ENCODE measurements at places on chromosomes 1 and 21.

DNA sequence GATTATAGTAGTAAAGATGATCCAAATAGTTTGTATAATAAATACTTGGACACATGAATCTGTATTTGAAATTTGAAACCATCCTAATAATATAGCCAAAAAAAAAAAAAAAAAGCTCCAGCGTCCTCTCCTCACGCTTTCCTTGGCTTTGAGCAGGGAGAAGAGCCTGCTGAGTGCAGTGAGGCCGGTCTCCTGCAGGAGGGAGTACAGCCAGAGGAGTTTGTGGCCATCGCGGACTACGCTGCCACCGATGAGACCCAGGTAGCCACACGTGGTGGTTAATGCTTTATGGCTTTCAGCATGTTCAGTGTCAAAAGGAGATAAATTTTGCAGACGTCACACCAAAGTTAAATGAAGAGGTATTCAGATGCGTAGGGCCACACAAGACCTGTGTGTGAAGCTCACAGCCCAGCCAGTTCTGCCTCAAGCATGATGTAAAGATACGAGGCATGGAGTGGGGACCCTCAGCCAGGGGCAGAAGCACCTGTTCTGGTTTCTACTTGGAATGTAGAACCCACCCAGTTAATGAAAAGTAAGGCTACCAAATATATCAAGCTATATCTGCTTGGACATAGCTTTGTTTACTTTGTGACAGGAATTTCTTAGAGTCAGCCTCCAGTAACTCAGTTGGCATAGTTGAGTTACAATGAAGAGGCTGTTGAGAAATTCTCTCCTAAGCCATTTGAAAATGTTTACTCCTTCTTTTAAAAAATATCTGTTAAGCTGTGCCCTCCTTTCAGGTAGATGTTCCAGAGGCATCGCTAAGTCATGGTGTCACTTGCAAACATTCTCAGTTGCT, 8.1 kb downstream of the PRMT2 start:
- peaks cover 15% of the 10 kb centered on the region for H3K4me1 ChIP-seq
- no peak for DNase-seq
- no peak overlapping the region for H3K27ac ChIP-seq
- H3K4me3 ChIP-seq: no peak overlapping the region

DNA sequence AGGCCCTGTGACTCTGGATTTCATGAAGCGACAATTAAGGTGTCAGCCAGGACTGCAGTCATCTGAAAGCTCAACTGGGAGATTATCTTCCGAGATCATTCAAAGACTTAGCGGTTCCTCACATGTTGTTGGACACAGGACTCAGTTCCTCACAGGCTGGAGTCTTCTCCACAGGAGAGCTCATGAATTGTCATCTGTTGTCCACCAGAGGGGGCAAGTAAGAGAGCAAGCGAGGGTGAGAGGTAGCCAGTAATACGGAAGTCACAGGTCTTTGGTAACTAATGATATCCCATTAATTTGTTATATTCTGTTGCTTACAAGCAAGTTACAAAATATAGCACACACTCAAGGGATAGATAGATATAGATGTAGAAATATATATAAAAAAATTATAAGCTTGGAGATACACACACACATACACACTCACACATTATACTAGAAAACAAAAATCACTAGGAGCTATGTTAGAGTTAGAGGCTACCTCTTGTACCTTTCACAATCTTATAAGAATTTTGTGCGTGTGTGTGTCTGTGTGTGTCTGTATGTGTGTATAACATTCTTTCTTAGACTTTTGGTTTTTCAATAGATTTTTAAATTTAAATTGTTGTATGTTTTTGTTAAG, 1695.3 kb downstream of the BRINP3 start:
- no peak overlapping the region for H3K27ac ChIP-seq
- no peaks in the 10 kb centered on the region for H3K27me3 ChIP-seq

DNA sequence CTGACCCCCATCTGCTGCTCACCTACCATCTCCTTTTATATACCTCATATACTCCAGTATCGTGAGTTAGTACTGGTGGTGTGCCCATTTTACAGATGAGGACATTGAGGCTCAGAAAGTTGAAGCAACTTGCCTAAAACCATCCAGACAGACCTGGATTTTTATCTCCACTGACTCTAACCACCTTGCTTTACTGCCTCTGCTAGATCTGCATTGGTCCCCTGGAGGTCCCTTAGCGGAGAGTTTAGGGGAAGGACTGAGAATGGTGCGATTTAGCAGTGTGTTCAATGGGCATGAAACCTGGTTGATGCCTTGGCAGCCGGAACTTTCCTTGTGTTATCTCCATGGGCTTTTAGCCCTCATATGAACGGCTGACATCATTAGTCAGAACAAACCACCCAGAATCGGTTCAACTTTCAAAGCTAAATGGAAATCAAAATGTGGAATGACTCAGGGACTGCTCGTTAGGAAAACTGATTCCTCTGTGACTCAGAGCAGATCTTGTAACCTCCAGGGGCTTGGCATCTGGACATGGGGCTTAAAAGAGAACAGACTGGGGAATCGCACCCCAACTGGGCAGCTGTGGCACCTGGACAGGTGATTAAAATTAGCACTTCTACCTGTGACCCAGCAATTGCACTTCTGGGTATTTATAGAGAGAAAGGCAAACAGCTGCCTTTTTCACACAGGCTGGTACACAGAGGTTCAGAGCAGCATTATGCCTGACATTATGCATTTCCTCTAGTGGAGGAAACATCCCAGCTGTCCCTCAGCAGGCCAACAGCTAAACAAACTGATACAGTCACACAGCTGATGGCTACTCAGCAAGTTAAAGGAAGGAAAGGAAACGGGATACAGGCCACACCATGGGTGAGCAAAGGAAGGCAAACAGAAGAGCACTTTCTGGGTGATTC, 25.3 kb downstream of the TMEM51 start:
- no peaks in the 10 kb centered on the region for H3K36me3 ChIP-seq
- H3K27me3 ChIP-seq: no peaks in the 10 kb centered on the region
- no peak for DNase-seq

- H3K36me3 ChIP-seq: no peaks in the 10 kb centered on the region
- H3K4me3 ChIP-seq: no peak overlapping the region
- no peak overlapping the region for H3K27ac ChIP-seq
- DNase-seq: no peak
These were observed 3.7 kb upstream of the MRPS15 start for GRCh38 chr1:36467700-36468455.

DNA sequence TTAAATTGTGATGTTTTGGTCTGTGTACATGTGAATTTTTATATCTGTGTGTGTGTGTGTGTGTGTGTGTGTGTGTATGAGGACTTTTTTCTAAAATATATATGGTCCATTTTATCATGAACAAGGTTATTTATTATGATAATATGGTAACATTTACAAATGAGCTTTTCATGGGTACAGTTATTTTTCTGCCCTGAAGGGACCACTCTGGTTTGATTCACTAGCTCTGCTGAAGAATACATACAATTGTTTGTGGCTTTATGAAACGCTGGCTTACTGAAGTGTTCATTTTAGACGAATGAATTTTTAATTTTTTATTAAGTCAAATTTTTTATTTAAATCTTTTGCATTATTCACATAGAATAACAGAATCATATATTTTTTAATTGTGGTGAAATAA, 71.9 kb downstream of the SPATA46 start:
- no peak for DNase-seq
- peaks cover 11% of the 10 kb centered on the region for H3K4me1 ChIP-seq
- H3K4me3 ChIP-seq: no peak overlapping the region
- H3K36me3 ChIP-seq: 0 out of 3 replicates have a peak, but pooled peaks cover 3% of the 10 kb centered on the region

DNA sequence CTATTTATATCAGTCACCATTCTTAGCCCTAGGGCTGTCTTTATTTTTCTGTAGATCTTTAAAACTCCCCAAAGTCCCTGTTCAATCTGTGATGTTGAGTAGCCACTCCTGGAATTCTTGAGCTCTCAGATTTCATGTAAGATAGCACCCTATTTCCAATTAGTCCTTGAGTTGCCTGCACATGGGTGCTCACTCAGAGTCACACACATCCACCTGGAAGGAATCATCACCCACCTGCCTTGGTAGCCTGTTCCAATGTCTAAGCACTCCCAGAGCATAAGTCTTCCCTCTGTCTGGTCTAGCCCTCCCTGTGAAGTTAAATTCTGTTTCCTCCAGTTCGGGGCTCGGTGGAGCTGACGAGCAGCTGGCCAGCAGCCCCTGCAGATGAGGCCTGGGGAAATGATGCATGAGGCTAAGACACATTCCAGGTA, 14.7 kb upstream of the ATF3 start:
- no peak overlapping the region for H3K27ac ChIP-seq
- H3K4me1 ChIP-seq: peaks cover 27% of the 10 kb centered on the region
- H3K27me3 ChIP-seq: no peaks in the 10 kb centered on the region
- no peak overlapping the region for H3K4me3 ChIP-seq
- H3K36me3 ChIP-seq: no peaks in the 10 kb centered on the region
- DNase-seq: no peak

GRCh38 chr1:17711577-17711910, 43.6 kb upstream of the ACTL8 start:
- H3K4me3 ChIP-seq: no peak overlapping the region
- no peak for DNase-seq
- peaks cover 50% of the 10 kb centered on the region for H3K27me3 ChIP-seq
- H3K27ac ChIP-seq: no peak overlapping the region

GRCh38 chr1:18536356-18536755, 55.6 kb downstream of the KLHDC7A start:
- no peak for DNase-seq
- H3K36me3 ChIP-seq: no peaks in the 10 kb centered on the region
- H3K4me3 ChIP-seq: no peak overlapping the region
- no peak overlapping the region for H3K27ac ChIP-seq
- H3K27me3 ChIP-seq: peaks cover 4% of the 10 kb centered on the region

DNA sequence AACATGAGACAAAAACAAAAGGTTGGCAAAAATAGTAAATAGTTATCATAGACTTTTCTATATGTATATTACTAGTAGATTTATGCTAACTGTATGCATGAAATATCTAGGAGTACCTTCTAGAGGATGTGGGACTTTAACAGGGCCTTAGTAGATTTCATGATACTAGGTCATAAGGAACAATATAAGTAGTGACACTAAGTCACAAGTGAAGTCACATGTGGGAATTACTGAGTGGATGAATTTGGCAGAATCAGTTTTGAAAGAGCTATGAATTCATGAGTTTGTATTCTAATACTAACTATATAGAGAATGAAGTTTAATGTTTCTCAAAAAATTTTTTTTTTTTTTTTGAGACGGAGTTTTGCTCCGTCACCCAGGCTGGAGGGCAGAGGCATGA, 53.1 kb upstream of the GPR25 start:
- H3K36me3 ChIP-seq: 0 out of 3 replicates have a peak, but pooled peaks cover 3% of the 10 kb centered on the region
- no peak for DNase-seq
- no peak overlapping the region for H3K27ac ChIP-seq
- no peak overlapping the region for H3K4me3 ChIP-seq

GRCh38 chr1:209614906-209615305, 31.4 kb downstream of the CAMK1G start:
- H3K4me1 ChIP-seq: no peaks in the 10 kb centered on the region
- no peaks in the 10 kb centered on the region for H3K36me3 ChIP-seq
- DNase-seq: no peak
- no peaks in the 10 kb centered on the region for H3K27me3 ChIP-seq
- no peak overlapping the region for H3K27ac ChIP-seq
- no peak overlapping the region for H3K4me3 ChIP-seq

GRCh38 chr1:183185941-183186490, at the start of gene LAMC2:
TSS of gene LAMC2 (plus strand) at chr1:183186264. CDS start at chr1:183186353, 89 bp downstream.
- no peaks in the 10 kb centered on the region for H3K27me3 ChIP-seq
- H3K36me3 ChIP-seq: no peaks in the 10 kb centered on the region
- H3K4me1 ChIP-seq: no peaks in the 10 kb centered on the region
- H3K27ac ChIP-seq: no peak within 1 kb of the TSS
- no peak for DNase-seq

DNA sequence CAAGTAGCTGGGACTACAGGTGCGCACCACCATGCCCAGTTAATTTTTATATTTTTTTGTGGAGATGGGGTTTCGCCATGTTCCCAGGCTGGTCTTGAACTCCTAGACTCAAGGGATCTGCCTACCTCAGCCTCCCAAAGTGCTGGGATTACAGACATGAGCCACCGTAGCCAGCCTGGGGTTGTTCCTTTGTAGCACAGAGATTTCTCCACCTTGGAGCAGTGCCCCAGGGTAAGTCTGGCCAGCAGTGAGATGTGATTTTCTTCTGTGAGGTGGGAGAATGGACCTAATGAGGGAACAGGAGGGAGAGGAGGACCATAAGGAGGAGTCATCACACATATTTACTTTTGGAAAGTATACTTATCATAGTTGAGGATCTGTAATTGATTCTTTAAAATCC, 61.1 kb upstream of the GADD45A start:
- no peak for DNase-seq
- no peaks in the 10 kb centered on the region for H3K36me3 ChIP-seq
- no peak overlapping the region for H3K27ac ChIP-seq
- H3K4me1 ChIP-seq: no peaks in the 10 kb centered on the region

Measured in HepG2 (cell line).